ENCODE measurements at places on chromosomes 2 and 18.
A peak's percentile ranks its signal among the peaks of the same experiment; 100 is the strongest.

DNA sequence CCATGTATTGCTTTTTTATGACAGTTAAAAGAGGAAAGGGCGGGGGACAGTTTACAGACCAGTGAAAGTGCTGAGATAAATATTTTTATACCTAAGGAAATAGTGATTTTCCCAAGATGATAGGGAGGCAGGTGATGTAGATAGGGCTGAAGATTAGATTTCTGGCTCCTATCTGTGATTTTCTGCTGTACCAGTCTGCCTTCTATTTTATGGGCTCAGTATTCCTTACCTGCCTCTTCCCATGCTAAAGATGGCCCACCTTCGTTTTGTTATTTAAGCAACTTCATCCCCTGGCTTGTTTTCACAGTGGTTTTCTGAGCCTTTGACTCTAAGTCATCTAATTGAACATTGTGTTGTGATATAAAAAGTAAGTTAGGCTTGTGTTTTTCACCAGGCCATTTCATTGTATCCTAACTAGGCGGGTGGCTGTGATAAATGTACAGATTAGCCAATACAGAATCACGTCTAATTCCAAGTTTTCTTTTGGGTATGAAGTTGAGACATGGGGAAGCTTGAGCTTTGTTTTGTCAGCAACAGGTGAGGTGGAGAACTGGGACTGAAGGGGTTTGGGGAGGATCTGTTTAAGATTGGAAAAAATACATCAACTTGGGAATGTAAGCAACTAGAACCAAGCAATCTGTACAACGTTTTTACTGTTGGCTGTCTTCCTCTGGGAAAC is 5.2 kb downstream of the RPL37A start:
- no peak for DNase-seq

- DNase-seq = no peak
Observed at GRCh38 chr2:210558708-210559107, 2.3 kb downstream of the CPS1 start.

- DNase-seq = peak; percentile 52
Observed at GRCh38 chr2:240983361-240983995, 14.9 kb upstream of the SNED1 start.

GRCh38 chr2:210544007-210544590 is 12.3 kb upstream of the CPS1 start:
- DNase-seq = no peak

- DNase-seq = no peak
Observed at GRCh38 chr2:128076461-128077106, 14.4 kb upstream of the UGGT1 start.

DNA sequence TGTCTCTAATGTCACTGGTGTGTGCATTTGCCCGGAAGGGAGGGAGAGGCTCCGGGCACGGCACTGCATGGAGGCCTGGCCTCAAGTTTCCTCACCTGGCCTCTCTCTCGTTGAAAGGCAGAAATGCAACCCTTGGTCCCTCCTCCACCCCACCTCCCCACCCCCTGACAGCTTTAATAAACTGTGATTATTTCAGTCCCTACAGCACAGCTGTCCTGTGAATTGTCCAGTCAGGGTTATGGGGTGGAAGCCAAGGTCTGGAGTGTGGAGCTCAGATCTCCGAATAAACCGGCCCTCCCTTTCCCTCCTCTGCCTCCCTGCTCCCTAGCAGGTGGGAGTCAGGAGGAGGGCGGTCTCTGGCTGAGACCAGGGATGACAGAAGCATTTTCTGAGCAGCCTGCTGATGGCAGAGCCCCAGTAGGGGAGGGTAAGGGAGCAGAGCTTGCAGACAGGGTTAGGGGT is 199.2 kb upstream of the SMAD2 start:
- DNase-seq = no peak

Measured in stimulated activated naive CD8-positive, alpha-beta T cell treated with anti-CD3 and anti-CD28 coated beads, Interleukin-15, Interleukin-2, amounts not matched to agents 100 U/mL and 50 U/mL, for 24 hours (primary cell).